CD4-positive, alpha-beta T cell treated with Interleukin-4 for 1 hour (primary cell): ENCODE measurements at places on chromosomes 6 and 20.

DNA sequence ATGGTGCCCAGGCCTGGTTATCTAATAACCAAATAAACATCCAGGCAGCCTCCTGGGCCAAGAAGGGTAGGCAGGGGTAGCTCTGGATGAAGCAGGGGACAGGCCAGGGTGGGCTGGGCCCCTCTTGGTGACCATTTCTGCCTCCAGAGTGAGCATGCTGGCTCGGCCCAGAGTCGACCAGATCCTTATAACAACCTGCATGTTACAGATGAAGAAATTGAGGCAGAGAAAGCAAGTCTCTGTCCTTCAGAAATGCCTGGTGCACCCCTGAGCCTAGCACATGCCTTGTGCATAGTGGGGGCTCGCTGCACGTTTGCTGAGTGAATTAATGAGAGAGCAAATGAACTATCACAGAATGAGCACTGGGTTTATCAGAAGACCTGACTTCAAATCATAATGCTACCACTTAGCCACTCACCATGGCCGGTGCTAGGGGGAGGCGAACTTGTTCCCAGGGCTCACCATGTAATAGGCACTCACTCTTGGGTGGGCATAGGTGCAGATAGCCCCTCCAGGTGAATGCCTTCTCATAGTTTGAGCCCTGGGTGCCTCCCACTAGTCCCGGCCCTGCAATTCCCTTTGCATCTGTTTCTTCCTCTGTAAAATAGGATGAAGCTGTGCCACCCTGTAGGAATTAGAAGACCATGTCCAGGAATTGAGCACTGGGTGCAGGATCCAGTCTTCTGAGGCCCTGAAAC is 3.8 kb upstream of the APCDD1L start:
- DNase-seq: no peak

DNA sequence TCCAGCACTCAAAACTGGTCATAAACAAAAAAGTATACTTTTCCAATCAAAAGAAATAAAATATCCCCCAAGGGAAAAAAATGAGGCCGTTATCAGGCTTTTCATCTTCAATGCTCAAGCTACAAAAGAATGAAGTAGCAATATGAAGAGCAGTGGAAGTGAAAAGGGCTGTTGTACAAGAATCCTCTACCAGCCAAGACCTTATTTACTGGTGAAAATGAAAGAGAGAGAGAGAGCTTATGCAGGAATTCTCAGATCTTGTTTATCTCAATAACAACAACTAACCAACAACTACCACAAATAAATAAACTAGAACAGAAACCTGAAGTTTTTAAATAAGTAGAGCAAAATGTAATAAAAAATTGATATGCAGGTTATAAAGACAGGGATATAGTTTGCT is 400.6 kb downstream of the HDGFL1 start:
- DNase-seq: no peak

DNA sequence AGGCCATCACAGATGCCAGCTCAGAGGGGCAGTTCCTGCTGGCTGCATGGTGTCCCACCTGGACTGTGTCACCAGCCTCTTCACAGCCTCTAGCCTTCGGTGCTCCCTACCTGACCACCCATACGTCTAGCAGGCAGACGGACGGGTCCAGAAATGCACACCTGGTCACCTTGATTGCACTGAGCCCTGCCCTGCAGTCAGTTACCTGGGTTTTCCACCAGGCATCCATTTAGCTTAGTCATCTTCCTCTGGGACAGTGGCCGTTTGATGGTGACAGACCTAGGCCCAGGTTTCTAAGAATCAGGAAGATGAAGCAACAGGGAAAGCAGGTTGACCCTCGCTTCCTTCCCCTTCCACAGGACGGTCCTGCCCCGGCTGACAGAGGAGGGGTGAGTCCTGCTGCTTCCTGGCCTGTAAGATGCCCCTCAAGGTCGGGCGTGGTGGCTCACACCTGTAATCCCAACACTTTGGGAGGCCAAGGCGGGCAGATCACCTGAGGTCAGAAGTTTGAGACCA is 9.8 kb upstream of the BPI start:
- DNase-seq: no peak

- no peak for DNase-seq
Measured at GRCh38 chr6:140002396-140003022, 628.1 kb upstream of the CITED2 start.

- no peak for DNase-seq
Measured at GRCh38 chr6:98380589-98380988, 453.8 kb upstream of the POU3F2 start.

DNA sequence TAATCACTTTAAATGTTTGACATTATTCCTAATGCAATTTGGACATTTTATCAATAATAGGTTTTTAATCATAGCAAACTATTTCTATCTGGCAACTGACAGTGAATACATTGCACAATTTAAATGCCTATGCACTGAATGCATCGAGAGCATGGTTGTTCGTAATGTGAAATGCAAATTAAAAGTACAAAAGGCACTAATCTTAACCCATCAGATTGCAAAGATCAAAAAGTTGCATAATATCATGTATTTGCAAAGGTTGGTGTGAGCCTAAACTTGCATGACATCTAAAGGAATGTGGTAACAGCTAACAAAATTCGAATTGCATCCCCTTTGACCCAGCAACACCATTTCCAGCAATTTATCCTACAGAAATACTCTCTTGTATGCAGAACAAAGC is 469.9 kb upstream of the IRAK1BP1 start:
- no peak for DNase-seq

DNA sequence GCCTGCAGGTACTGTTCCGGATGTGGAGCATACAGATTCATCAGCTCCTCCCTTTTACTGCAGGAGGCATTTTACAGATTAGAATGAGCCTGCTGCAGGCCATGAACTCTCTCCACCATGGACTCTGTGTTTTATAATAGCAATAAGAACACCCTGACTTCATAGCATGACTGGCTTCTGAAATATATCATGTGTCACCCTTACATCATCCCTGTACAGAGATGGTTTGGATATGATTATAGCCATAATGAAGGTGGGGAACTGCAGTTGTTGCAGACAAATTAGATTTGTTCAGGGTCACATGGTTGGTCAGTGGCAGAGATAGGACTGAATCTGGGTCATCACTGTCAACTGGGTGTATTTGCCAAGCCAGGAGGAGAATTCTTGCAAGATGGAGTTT is 100.7 kb downstream of the FOXO3 start:
- DNase-seq: no peak

- no peak for DNase-seq
Measured at GRCh38 chr6:130693944-130694343, 133.3 kb upstream of the SMLR1 start.

- DNase-seq: no peak
Measured at GRCh38 chr6:105804424-105804823, 281.7 kb upstream of the PRDM1 start.

GRCh38 chr6:30386166-30386565 is 41.2 kb downstream of the RPP21 start:
- DNase-seq: no peak

DNA sequence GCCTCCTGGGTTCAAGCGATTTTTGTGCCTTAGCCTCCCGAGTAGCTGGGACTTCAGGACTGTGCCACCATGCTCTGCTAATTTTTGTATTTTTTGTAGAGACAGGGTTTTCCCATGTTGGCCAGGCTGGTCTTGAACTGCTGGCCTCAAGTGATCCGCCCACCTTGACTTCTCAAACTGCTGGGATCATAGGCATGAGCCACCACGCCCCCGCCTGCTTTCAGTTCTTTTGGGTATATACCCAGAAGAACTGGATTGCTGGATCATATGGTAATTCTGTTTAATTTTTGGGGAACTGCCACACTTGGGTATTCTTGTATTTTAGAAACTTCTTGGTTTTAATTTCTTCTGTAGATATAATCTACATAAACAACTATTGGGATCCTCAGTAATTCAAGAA is 17.0 kb downstream of the CDS2 start:
- no peak for DNase-seq
